ENCODE measurements at places on chromosomes 3 and 15.

DNA sequence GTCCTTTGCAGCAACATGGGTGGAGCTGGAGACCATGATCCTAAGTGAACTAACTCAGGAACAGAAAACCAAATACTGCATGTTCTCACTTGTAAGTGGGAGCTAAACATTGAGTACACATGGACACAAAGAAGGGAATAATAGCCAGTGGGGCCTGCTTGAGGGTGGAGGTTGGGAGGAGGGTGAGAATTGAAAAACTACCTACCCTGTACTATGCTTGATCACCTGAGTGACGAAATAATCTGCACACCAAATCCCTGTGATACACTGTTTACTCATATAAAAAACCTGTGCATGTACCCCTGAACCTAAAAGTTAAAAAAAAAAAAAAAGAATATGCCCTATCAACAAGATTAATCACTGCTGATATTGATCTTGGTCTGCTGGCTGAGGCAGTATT, 58.7 kb upstream of the ADAMTSL3 start:
- no peak for DNase-seq

- no peak for DNase-seq
These were observed 67.6 kb downstream of the SLC6A11 start for GRCh38 chr3:10883478-10884234.

GRCh38 chr3:97992547-97993173, 20.4 kb upstream of the RIOX2 start:
- DNase-seq, result no peak

GRCh38 chr3:197224034-197224444, 74.4 kb downstream of the DLG1 start:
- DNase-seq, result peak; percentile 64

- no peak for DNase-seq
These were observed 25.6 kb upstream of the ACAD9 start for GRCh38 chr3:128853826-128854225.

DNA sequence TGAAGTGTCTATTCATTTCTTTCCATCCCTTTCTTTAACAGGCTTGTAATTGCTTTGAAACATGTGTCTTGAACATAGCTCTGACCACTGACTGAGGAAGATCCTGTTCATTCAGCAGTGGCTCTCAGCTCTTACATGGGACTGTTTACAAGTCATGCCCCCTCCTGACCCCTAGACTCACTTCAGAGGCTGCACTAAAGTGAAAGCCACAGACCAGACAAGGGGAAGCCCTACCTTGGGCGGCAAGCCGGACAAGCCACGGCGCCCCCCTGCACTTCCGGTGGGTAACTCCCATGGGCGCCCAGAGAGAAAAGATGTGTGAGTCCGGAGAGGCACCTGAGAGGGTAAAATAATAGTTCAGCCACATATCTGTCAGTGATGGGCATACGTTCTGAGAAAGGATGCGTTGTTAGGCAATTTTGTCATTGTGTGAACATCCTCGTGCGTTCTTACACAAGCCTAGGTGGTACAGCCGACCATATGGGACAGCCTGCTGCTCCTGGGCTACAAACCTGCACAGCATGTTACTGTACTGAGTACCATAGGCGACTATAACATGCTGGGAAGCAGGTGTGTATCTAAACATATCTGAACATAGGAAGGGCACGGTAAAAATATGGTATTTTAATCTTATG, 116.2 kb downstream of the CHSY1 start:
- DNase-seq, result no peak

DNA sequence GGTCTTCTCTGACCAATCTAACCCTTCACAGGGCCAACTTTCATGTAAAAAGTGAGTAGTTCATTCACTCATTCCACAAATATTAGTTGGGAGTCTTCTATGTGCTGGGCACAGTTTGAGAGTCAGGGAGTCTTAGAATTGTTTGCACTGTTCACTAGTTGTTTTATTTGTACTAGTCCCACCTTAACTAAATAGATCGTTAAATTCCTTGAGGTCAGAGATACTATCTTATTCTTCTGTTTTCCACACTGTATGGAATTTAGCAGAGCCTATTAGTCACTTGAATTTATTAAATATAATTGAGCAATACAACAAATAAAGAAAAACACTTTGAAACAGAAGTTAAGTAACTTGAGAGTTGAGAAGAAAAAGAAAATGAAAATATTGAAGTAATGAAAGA, 40.8 kb upstream of the SPTSSB start:
- no peak for DNase-seq

- DNase-seq, result peak; percentile 83
These were observed 63.3 kb downstream of the ABTB1 start for GRCh38 chr3:127735767-127736693.

DNA sequence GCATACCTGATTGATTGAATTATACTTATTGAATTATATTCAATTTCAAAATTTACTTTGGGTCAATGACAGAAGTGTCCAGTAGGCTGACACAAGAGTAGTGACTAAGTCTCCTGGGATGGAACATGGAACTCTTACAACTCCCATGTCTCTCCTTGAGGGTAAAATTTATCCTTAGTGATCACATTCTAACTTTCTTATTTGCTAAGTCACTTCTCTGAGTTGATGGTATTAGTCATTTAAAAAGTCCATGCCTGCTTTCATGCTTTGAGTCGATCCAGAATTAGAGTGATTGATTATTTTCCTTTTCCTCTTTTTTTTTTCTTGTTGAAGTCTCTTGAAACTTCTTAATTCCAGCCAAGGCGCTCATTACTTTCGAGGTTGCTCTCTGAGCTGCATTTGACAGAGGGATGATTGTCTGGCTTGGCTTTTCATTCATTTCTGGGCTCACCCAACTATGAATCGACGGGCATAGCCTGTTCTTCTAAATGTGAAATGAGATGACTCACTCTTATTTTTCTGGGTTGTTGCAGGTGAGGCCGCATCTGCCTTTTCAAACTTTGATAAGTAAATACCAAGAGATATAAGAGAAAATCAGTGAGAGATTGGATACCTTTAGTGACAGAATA, 34.9 kb downstream of the LRRC3B start:
- DNase-seq, result peak; percentile 30

DNA sequence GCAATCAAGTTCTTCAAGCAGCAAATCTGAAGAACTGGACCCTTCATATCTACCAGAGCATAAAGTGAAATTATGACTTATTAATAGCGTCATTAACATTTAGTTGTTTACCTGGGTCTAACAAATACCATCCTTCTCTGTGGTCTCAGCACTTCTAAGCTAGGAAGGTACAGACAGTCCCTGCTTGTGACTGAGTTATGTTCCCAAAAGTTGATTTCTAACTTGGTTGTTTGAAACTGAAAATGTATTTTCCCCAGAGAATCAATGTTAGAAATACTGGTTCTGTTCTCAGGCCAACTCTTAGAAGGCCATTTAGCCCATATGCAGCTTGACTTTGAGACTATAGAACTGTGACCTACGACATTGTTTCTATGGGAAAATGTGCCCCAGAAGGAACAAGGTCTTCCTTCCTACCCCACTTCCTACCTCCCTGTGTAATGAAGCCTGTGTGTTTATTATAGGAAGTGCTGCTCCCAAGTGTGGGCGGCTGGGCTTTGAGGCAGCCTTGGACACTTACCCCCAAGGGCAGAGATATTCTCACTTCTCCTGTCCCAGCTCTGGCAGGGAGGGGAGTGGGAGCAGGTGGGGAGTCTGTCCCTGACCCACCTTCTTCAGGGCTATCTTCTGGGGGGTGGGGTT, 12.2 kb upstream of the MAPK6 start:
- DNase-seq, result no peak

- DNase-seq, result peak; percentile 65
These were observed 187.6 kb downstream of the NLGN1 start for GRCh38 chr3:173584838-173585831.

GRCh38 chr3:50947419-50947818, 272.7 kb downstream of the DOCK3 start:
- no peak for DNase-seq

DNA sequence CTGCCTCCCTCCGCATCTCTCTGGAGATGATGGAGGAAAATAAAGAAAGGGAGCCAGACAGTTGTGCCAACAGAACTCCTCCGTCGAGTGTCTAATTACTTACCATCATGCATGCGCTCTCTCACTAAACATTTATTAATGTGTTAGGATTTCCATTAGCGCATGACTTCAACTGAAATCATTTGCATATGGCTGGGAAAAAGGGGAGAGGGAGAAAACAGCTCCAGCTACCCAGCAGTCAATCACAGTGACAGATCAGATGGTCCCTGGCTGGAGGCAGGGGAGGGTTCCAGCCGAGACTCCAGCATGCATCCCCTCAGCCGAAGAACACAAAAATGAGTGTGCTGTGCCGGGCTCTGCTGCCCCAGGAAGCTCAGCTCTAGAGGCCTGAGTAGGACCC, 6.8 kb upstream of the RHO start:
- DNase-seq, result no peak

DNA sequence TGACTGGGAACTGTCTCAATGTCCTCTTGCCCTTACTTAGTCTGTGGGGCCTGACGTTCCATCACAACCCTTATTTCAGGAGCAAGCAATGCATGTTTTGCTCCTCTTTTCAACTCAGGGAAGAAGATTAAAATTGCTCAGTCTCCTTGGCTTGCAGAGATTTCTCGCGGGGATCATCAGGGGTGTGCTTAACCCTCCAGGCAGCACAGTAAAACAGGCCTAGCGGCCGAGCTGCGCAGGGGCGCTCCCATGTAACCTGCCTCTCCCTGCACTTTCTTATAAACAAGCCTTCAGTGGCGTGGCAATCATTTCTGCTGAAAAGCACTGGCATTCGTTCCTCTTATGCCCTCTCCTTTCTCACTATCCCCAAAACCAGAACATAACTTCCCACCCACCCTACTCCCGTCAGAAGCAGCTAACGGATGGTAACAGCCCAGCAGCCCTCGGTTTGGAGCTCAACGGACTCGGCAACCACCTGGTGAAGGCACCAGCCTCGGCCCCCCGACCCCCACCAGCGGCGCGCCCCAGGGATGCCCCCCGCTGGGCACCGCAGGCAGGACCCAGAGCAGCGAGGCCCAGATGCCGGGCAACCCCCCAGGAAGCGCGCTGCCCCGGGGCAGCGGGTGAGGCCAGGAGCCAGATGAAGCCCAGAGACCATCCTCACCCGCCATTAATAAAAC, 1.1 kb downstream of the MCF2L2 start:
- no peak for DNase-seq

DNA sequence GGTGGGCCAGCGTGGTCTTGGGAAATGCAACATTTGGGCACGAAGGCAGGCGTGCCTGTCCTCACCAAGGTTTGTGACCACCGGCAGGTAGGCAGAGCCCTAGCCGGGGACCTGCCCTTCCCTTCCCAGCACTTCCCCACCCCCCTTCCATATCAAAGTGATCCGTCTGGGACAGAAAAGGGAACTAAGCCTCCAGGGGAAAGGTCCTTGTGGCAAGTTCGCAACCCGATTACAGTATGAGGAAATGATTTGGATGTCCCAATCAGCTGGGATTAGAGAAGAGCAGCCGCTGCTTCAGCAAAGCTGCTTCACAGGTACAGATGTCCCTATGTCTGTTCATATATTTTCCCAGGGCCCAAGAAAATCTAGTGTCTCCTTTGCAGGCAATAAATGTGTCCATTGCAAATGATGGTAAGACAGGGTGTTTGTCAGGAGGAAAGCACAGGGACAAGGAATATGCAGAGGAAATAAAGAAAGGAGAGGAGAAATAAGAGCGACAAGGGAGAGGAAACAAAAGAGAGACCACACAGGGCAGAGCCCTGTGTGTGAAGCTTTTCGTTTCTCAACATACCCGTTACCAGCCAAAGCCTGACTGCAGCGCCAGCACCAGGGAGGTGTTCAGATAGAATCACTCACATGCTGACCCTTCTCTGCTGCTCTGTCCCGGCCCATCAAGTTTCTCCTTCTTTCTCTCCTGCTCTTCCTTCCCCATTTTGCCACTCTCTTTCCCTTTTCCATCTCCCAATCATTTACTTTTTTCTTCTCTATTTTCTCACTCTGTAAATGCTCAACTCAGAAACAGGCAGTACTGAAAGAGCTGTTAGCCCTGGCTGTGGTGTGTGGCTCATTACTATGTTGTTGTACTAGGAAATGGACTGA, 17.4 kb upstream of the SECISBP2L start:
- DNase-seq, result no peak

DNA sequence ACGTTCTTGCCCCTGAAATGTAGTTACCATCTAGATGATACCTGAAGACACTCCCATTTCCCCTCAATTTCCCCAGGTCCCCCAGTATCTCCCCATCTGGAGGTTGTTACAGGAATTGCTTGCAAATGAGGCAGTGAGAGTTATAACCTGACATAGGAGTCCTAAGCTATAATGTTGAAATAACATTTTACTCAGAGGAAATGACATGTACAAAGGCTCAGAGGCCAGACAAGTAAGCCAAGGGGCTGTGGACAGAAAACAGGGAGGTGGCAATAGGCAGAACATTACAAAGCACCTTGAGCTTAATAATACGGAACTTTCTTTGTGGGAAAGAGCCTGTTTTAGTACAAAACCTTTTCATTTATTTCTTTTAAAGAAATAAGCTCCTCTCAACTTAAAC, 171.9 kb downstream of the FRMD5 start:
- DNase-seq, result no peak

Measured in fibroblast of skin of back (primary cell).